ENCODE measurements at places on chromosomes 3 and 15.

GRCh38 chr15:47184003-47184907 lies 533.0 kb upstream of the SEMA6D start:
- no peak for DNase-seq

- no peak for DNase-seq
Measured at GRCh38 chr3:107206945-107207344, 170.3 kb upstream of the CCDC54 start.

DNA sequence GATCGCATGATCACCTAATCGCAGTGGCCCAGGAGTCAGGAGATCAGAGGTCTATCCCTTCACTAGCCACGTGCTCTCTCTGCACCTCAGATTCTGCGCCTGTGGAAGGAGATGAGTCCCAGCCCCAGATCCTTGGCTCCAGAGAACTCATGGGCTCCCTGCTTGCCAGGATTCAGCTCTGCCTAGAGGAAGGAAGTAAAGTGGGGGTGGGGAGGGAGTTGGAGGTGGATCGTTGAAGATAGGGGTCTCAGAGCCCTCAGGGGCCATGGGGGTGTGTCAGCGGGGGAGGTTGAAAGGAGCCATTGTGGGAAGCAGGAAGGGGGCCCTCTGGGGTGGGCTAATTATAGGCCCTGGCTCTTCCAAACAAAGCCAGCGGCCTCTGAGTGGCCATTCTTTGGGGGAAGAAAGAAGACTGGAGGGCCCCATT lies 11.3 kb upstream of the STRA6 start:
- no peak for DNase-seq

DNA sequence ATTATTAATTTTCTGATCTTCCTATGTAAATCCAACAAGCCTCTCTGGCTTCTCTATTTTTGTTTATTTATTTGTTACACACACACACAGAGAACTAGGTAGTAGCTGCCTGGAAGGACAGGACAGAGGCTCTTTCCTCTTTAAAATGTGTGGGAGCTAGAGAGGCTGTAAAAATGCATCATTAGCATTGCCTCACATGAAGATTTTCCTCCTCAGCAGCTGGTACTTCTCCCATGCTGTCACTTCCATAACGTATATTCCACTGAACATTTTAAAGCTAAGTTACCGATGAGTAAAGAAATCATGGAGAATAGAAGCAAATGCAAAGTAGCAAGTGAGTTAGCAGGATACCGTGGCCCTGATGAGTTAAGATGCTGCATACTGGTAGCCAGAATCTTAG lies 63.9 kb downstream of the IMPG2 start:
- no peak for DNase-seq

DNA sequence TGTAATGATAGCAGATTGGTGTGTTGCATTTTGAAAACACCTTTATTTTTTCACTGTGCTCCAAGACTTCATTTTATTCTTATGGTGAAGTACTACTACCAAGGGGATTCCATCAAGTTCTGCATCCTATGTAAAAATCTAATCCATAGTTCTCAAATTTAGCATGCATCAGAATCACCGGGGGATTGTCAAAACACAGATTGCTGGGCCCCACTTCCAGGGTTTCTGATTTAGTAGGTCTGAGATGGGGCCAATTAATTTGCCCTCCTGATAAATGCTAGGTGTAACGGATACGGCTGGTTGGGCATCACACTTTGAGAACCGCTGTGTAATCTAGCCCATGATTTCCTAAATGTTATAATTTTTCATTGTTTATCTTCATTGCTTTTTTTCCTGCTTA lies 692 bp downstream of the ZWILCH start:
- no peak for DNase-seq

- DNase-seq: no peak
Measured at GRCh38 chr3:119625451-119626153, 27.9 kb downstream of the PLA1A start.

GRCh38 chr15:69838994-69839393 lies 258.7 kb downstream of the TLE3 start:
- DNase-seq: no peak

- DNase-seq: no peak
Measured at GRCh38 chr15:47460795-47461573, 256.3 kb upstream of the SEMA6D start.

GRCh38 chr3:187974871-187975271 lies 179.1 kb upstream of the LPP start:
- DNase-seq: no peak

GRCh38 chr15:101528108-101528916 lies 38.8 kb upstream of the PCSK6 start:
- no peak for DNase-seq

DNA sequence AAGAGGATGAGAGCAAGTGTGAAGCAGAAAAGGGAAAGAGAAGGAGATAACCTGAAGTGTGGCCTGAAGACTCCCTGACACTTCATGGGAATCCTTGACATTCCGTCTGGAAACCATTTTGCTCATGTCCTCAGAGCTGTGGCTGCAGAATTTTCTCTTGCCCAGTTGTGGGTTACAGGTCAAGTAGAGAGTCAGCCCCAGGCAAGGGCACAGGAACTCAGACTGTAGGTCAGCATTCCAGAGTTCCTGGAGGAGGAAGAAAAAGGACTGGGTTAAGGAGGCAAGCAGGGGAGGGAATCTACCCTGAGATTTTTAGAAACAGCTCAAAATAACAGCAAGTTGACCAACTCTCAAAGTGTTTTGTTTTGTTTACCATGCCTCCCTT lies 4.1 kb upstream of the THSD4 start:
- DNase-seq: no peak

GRCh38 chr3:110783541-110783940 lies 288.1 kb upstream of the NECTIN3 start:
- no peak for DNase-seq

DNA sequence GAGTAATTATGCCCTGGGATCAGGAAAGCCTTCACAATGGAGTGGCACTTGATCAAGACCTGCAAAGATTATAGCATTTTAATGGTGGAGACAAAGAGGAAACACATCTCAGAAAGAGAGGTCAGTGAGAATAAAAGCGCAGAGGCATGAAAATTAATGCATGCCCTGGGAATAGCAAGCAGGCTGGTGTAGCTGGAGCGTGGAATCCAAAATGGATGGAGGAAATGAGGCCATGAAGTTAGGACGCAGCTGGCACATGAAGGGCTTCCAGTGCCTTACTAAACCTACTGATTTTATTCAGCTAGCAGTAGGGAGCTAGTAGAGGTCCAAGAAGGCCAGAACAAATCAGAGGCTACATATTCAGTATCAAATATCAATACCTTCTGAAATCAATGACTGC lies 38.1 kb downstream of the TMEM212 start:
- DNase-seq: no peak
